Activated CD8-positive, alpha-beta memory T cell treated with anti-CD3 and anti-CD28 coated beads for 4 hours (primary cell): ENCODE measurements at places on chromosomes 12 and 14.

GRCh38 chr12:53660041-53660440, 15.8 kb downstream of the ATP5MC2 start:
- DNase-seq: no peak

GRCh38 chr12:104605685-104606084, 148.9 kb downstream of the CHST11 start:
- no peak for DNase-seq

DNA sequence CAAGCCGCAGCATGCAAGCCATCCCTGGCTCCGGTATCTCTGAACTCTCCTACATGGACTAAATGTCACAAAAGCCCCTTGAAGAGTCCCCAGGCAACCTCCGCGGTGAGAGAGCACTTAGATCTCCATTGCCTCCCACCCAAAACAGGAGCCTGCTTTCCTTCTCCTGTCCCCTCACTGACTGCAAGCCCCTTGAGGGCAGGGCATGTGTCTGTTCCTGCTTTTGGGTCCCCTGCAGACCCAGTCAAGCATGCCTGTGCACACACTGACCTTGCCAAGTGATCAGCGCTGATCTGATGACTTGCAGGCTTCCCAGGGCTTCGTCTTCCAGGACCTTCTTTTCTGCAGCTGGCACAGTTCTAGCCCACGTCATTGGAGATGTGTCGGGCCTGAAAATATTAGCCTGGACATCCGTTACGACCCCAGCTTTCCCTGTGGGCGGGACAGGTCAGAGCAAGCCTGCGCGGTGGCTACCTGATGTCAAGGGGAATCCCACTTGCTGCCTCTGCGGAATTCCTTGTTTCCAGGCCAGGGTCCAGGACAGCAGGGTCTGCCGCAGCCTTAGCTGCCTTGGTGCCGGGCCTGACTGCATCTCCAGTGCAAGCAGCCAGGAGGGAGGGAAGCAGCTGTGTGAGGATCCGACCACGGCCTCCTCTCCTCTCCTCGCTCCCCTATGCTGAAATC, 92.5 kb downstream of the FBXL14 start:
- no peak for DNase-seq

GRCh38 chr12:13713556-13714410, 267.6 kb downstream of the GRIN2B start:
- no peak for DNase-seq
